ENCODE measurements at places on chromosomes 1 and 21.

GRCh38 chr1:107936498-107937481 lies 28.2 kb downstream of the VAV3 start:
- DNase-seq = no peak

- no peak for DNase-seq
These were observed 63.4 kb upstream of the NEK2 start for GRCh38 chr1:211738691-211739301.

GRCh38 chr21:14538483-14538882 lies 7.6 kb downstream of the SAMSN1 start:
- DNase-seq = no peak

DNA sequence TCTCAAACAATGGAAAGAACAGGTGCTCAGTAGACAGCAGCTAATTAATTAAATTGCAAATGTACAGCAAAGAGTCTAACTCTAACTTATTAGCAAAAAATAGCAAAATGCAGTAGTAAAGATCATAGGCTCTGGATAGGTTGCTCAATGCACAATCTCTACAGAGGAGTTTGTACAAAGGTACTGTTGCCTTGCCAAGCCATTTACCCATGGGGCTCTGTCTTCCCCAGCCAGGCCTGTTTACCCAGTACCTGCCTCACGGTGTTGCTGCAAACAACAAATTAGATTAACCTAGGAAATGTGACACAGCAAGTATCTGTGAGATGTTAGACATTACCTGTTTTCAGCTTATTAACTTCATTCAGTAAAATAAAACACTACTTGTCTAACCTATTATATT lies 222.0 kb downstream of the DENND1B start:
- DNase-seq = no peak

- DNase-seq = no peak
These were observed 11.5 kb upstream of the COL8A2 start for GRCh38 chr1:36136535-36136934.

- DNase-seq = no peak
These were observed 11.2 kb downstream of the AGO1 start for GRCh38 chr1:35894183-35894582.

GRCh38 chr21:30349572-30349971 lies 1.2 kb upstream of the KRTAP23-1 start:
- DNase-seq = no peak

DNA sequence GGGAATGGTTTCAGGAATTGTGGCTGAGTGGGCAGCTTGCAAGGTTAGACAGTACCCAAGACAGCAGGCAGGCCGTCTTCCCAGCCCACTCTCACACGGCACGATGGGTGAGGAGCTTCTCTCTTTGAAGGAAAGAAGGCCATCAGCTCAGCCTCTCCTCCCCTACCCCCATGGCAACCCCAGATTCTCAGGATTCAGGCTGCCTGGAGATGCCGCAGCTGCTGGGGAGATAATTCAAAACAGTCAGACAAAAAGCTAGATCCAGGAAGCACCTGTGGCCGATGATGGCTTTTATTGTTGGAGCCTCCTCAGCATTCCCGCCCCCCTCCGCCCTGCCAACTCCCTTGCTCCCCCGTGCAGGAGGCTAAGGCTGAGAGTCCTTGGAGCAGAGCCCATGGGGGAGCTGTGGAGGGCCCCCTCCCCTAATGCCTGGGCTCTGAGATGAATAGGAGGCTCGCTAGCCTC lies 220.5 kb downstream of the TRABD2B start:
- no peak for DNase-seq

GRCh38 chr1:212686591-212686990 lies 13.0 kb downstream of the BATF3 start:
- no peak for DNase-seq

DNA sequence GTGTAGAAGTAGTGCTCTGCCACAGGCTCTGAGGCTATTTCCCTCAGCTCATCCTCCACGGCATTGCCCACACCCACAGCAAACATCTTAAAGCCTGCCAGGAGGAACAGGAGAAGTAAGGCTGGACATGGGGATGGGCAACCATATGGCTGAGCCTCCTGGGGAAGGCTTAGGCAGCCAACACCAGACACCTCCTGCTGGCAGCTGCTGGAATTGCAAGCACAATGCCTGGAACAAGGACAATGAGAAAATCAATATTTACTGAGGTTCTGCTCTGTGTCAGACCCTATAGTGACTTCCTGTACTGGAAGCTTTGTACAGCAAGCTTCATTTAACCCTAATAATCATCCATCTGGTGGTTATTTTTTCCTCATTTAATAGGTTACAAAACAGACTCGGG lies 8.2 kb downstream of the MATN1 start:
- DNase-seq = no peak

DNA sequence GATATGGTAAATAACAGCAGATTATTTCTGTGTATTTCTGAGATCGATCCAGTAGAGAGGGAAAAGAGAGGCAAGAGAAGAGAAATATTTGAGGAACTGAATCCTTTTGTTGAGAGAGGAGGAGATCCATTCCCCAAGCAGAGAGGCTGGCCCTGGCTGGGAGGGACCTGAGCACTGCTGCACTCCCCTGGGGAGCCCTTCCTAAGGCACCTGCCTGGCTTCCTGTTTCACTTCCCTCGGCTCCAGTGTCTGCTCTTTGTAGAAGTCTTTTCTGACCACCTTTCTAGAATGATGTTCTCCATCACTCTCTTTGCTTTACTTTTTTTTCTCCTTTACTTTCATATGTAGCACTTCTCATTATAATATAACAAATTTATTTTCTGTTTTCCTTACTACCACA lies 42.3 kb upstream of the SLC6A9 start:
- no peak for DNase-seq

GRCh38 chr1:38326856-38327255 lies 280.3 kb upstream of the POU3F1 start:
- DNase-seq = peak; percentile 23

- DNase-seq = no peak
These were observed 271.6 kb downstream of the PBX1 start for GRCh38 chr1:164830628-164831027.

DNA sequence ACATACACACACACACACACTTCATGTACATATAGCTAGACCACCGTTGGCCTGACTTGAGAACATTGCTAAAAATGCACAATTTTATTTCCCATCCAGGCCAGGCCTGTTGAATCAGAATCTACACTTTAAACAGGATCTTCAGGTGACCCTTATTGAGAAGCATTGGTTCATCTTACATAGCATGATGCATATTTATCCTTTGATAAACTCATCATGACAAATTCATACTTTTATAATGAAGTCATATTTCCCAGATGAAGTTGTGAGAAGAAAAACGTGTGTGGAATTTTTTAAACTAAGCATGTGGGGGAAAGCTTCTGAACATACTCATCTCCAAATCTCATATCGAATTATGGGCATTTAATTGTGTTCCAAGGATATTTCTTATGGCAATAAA lies 877.7 kb downstream of the MRPL39 start:
- DNase-seq = no peak

DNA sequence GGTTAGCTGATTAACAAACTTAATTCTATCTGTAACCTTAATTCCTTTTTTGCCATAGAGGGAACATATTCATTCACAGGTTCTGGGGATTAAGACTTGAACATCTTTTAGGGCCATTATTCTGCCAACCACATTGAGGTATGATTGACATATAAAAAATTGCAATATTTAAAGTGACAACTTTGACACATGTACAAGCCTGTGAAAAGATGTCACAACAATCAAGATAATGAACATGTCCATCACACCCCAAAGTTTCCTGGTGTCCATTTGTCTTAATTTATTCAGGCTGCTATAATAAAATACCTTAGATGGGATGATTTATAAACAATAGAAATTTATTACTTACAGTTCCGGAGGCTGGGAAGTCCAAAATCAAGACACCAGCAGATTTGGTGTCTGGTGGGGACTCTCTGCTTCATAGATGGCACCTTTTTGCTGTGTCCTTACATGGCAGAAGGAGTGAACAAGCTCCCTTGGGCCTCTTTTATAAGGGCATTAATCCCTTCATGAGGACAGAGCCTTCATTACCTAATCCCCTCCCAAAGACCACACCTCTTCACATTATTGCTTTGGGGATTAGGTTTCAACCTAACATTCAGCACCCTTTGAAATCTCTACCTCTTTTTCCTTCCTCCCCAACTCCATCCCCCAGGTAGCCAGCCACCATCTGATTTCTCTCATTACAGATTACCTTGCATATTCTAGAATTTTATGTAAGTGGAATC lies 33.0 kb upstream of the TP53BP2 start:
- no peak for DNase-seq
